ENCODE measurements at places on chromosomes 7 and 10.

- DNase-seq = no peak
Observed at GRCh38 chr7:26397332-26397731, 105.7 kb downstream of the SNX10 start.

GRCh38 chr7:135980665-135981180 is 3.6 kb upstream of the MTPN start:
- DNase-seq = peak; percentile 88

GRCh38 chr10:131546086-131546810 is 234.7 kb upstream of the TCERG1L start:
- no peak for DNase-seq

DNA sequence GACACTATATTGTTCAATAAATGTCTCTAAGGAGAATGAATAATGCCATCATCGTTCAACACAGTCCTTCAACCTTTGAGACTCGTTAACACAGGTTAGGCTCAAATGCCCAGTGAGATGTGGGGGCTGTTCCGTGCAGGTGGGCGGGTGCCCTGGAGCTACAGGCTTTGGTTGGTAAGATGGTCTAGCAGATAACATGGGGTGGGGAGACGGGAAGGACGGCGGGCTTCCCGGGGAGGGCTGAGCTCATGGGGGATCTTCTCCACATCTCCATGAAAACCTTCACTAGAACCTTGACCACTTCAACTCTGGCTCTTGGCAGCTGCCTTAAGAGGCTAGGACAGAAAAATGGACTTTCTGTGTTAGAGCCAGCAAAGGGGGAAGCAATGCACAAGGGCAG is 134.1 kb upstream of the TCERG1L start:
- no peak for DNase-seq

DNA sequence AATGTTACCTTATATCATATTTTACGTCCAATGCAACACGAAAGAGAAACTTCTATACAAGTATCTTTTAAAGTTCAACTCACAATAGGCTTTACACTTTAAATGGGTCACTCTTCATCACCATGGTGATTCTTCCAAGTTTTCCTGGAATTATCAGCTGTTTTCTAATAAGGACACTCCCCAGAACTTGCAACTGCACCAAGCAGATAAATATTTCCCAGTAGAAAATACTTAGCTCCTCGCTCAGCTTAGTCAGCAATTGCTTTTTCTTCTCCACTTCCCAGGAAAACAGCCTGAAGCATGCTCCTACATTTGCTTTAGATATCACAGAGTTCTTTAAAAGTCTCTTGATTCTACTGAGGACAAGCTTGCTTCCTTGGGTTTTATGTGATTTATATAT is 25.7 kb upstream of the ADD3 start:
- DNase-seq = no peak

DNA sequence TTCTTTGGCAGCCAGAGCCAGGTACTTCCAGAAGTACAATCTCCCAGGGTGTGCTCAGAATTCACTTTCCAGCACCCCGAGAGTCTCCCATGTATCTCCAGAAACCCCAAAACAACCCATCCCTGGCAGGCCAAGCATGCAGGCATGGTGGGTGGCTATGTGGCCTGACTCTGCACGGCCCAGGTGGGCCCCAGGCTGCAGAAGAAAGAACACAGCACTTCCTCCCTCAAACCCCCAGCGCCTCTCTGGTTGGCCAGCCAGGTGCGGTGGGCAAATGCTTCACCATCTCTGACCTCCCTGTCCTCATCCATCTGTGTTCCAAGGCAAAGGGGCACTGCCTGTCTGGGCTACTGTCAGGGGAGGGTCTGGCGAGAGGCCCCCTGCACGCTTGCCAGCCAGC is 100.3 kb downstream of the MKI67 start:
- no peak for DNase-seq

- no peak for DNase-seq
Observed at GRCh38 chr7:129739427-129739826, 127.9 kb downstream of the NRF1 start.

GRCh38 chr10:56624082-56624481 is 263.0 kb upstream of the ZWINT start:
- no peak for DNase-seq

DNA sequence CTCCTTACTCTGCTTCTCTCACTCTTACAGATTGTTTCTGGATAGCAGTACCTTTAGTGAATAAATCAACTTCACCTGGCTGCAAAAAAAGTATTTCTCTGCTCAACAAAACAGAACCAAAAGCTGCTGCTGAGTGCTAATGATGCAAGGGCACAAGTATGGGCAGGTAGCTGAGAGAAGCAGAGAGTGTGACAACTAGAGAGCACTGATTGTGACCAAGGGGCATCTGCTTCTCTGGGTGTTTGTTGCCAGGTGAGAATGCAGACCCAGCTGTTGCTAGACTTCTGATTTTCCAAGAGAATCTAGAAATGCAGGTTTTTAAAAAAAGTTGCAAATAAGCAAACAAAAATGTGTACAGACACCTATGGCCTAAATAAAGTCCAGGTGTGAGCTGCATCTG is 25.3 kb upstream of the PPIF start:
- DNase-seq = no peak

Measured in CD4-positive, alpha-beta T cell treated with Interleukin-2 at 100 ng/mL for 4 hours (primary cell).